ENCODE measurements at places on chromosomes 6 and 20.

- peak; percentile 84 for DNase-seq
Measured at GRCh38 chr6:27019651-27020552, 227.6 kb upstream of the PRSS16 start.

- no peak for DNase-seq
Measured at GRCh38 chr6:150352321-150353296, 16.2 kb upstream of the IYD start.

DNA sequence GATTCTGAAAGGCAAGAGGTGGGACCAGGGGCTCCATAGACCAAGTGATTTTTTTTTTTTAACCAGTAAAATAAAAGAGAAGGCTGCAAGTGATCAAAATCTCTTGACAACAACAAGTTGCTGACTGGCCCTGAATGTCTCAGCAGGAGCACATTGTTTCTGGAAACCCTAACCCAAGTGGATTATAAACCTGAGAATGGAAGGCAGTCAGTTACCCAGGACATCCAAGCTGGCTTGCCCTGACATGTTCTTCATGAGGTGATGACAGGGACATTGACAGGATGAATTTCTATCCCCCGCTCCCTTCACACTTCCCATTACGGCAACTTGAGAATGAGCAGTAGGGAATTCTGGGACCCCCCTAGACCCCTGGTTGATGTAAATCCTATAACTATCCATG lies 49.6 kb upstream of the RIPOR2 start:
- DNase-seq: peak; percentile 75

- DNase-seq: no peak
Measured at GRCh38 chr6:151118461-151119123, 121.2 kb upstream of the AKAP12 start.

- DNase-seq: no peak
Measured at GRCh38 chr6:73182021-73182607, 43.2 kb downstream of the KHDC1L start.

- DNase-seq: no peak
Measured at GRCh38 chr6:32983964-32984621, 15.7 kb downstream of the BRD2 start.

DNA sequence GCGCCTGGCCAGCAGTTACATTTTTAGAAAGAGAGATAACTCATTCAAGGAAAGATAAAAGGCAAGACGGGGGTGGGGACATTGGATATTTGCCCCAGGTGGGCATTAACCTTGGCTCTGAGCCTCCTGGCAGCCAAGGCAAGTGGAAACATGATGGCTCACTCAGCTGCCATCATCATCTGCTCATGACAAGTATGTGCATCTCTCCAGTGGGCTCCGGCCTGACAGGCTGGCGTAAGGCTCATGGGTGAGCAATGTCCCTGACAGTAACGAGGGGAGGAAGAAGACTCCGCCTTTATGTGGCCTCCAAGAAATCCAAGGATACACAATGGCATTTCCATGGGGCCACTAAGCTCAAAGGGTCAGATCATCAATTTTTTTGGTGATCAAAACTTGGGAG lies 13.3 kb downstream of the ANKRD60 start:
- no peak for DNase-seq

- DNase-seq: no peak
Measured at GRCh38 chr6:93317592-93317991, 101.8 kb downstream of the EPHA7 start.

GRCh38 chr6:31922942-31923341 lies 4.6 kb upstream of the C2 start:
- no peak for DNase-seq

DNA sequence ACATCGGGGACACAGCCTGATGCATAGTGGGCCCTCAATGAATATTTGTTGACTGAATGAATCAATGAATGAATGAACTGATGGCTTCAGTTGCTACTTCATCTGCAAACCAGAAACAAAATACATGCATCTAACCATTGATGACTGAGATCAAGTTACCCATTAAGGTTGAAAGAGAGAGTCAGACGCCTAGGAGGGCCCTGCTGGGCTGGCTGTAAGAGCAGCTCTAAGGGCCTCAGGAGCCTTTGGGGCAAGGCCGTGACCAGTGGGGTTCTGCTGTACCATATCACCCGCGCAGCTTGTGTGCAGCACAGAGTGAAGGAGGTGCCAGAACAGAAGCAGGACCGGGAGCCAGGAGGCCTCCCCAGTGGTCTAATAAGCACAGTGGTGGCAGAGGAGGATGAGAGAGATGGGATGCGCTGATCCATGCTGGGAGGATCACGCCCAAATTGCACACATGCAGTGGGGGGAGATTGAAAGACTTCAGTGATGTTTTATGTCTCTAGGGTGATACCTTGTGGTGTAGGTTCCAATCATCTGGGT lies 96.1 kb upstream of the KCNG1 start:
- no peak for DNase-seq

DNA sequence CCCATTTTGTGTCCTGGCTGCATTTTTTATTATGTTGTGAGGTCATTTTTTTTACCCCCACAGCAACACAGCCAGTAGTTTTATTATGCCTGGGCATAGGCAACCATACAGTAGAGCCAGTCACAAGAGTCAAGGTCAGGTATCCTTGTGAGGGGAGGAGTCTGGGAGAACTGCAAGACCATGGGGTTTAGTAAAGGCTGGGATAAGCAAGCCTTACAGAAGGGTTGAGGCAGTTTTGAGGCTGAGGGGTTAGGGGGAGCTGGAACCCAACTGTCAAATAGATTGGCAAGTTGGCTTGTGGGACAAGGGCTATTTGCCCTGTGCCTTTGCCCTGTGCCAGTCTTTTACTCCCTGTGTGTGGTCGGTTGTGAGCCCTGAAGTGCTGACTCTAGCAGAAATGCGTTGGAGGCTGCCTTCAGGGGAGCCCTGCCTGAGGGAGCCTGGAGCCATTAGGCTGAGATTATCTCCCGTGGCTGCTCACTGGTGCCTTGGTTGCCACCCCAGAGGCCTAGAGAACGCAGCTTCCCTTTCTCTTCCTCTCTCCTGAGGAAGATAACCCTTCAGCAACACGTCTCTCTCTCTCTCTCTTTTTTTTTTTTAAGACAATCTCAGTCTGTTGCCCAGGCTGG lies 31.1 kb downstream of the RALY start:
- DNase-seq: no peak

GRCh38 chr20:43699941-43700565 lies 26.7 kb downstream of the GTSF1L start:
- no peak for DNase-seq

DNA sequence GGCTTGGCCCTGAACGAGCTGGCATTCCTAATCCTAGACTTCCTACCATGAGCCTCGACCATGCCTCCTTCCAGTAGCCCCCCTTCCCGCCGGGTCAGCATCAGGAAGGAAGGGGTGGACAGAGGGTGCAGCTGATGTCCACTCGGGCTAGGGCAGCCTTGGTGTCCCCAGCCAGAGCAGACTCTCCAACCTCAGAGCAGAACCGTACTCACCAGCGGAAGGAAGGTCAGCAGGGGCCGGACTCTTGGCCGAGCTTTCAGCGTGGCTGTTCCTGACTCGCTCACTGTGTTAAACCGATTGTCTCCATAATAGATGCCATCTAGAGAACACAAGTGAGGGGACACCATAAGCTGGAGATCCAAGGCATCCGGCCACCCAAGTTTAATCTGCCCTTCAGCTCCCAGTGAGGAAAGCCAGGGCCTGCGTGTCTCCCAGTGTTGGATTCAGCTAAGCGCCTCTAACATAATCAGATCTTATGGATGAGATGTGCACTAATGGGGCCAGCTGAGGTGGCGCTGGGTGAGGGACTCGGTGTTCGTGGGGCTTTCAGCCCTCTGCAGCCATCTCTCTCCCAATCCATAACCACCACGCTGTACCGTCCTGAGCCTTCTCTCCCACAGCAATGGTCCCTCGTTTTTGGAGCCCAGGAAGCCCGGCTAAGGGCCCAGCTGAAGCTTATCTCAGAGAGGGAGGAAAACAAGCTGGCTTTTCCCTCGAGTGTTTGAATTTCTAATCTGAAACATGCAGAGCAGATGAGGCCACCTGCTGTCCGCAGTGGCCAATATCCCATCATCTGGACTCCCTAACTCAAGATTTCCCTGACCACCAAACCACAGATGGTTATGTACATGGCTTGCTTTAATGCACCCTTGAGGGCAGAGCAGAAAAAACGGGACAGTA lies 13.7 kb downstream of the C6orf132 start:
- no peak for DNase-seq

GRCh38 chr20:396619-397431 lies 11.3 kb upstream of the RBCK1 start:
- DNase-seq: no peak

DNA sequence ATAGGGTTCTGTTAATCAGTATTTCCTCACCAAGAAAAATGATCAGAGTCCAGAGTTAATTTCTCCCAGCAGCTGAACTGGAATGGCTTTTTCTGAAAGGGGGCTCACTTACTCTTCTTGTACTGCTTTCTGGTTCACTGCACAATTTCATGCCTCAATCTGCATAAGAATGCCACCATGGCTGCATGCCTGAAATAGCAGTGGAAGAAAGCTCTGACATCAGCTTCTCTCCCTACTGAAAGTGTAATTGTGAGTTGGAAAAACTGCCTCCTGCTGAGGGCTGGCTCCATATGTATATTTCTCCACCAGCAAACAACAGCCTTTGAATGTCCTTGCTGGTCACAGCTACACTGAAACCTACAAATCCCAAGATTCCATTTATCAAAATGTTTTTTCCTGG lies 1027.2 kb upstream of the GJE1 start:
- DNase-seq: peak; percentile 93

DNA sequence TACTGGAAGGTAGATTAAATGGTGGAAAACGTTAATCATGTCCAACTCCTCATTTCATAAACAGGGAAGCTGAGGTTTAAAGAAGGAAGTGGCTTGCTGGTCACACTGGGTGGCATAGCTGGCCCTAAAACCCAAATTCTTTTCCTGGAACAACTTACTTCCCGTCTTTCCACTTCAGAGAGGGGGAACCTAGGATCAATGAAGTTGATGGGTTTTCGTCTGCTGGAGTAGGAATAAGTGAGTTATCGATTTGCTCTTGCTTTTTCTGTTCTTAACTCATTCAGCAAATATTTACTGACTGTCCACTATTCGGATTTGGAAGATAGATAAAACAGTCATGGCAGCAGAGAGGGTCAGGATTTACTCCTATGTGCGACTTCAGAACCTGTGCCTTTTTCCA lies 1.2 kb upstream of the SYS1 start:
- no peak for DNase-seq

DNA sequence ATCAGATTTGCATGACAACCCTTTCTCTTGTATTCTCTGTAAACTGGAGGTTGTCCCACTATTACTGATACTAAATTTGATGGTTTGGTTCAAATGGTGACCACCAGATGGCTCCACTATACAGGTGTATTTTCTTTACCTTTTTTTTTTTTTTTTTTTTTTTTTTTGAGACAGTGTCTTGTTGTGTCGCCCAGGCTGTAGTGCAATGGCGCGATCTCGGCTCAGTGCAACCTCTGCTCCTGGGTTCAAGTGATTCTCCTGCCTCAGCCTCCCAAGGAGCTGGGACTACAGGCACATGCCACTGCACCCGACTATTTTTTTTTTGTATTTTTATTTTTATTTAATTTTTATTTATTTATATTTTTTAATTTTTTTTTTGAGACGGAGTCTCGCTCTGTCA lies 6.6 kb upstream of the WTAP start:
- DNase-seq: no peak

DNA sequence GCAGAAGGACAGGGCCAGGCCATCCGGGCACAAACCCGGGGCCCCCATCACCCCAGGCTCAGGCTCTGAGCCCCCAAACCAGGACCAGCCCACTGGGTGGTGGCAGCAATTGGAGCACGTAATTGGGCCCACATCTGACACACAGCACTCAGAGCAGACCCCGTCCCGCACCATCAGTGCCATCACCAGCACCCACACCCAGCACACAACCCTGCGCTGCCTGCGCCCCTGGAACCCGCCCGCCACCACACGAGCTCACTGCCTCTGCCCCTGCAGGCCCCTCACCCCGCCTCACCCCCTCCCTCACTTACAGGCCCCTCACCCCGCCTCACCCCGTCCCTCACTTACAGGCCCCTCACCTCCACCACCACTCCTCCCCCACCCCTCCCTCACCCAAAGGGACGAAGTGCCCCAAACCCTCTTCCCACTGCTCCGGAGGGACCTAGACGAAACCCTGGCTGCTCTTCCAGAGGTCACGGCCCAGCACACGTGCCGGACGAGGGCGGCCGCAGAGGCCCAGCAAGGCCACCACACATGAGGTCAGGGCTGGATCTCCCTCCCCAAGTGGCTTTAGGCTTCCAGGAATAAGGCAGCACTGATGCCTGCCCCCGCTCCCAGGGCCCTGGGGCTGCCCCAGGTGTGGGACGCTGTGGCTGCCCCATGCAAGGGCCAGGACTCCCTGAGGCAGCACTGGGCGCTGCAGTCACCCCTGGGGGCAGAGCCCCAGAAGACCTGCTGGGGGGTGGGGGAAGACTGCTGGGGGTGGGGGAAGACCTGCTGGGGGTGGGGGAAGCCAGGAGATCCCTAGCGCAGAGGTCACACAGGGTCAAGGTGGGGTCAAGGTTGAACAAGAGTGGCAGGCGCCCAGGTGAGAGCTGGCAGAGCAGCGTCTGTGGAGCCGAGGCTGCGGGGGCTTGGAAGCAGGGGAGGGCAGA lies 22.4 kb downstream of the KCNQ2 start:
- no peak for DNase-seq

DNA sequence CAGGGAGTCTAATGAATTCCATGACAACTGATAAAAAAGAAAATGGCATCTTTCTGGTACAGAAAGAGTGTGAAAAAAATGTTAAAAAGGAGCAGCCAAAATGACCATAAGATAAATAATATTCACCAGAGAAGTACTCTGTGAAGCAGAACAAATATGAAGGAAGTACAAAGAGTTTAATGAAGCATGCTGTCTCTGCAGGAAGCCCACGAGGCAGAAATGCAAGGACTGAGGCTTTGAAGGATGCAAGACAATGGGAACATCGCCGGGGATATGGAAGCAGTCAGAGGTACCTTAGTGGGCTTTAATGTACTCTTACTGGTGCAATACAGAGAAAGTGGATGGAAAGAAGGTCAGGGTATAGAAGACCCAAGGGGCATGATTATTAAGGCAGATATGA lies 50.7 kb downstream of the NOX3 start:
- no peak for DNase-seq

GRCh38 chr6:116369964-116370759 lies 585 bp upstream of the DSE start:
- DNase-seq: peak; percentile 38

GRCh38 chr20:53073636-53074415 lies 101.7 kb downstream of the TSHZ2 start:
- no peak for DNase-seq

DNA sequence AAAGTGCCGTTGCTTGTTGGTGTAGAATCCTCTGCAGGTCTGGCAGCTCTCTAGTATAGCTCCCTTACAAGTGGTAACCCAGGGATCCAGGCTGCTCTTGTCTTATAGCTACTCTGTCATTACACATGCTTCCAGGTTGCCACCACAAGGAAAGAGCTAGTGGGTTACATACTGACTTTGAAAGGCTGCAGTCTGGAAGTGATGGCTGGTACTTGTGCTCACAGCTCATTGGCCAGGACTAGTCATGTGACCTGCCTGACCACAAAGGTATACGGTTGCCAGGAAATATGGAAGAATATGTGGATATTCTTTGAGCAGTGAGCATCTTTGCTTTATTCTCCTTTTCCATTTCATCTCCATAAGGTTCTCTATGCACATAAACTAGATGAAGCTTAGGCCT lies 46.0 kb downstream of the RREB1 start:
- no peak for DNase-seq
